ENCODE measurements at places on chromosomes 7 and 10.

GRCh38 chr10:132476146-132477065, 61.2 kb upstream of the INPP5A start:
- DNase-seq: no peak

DNA sequence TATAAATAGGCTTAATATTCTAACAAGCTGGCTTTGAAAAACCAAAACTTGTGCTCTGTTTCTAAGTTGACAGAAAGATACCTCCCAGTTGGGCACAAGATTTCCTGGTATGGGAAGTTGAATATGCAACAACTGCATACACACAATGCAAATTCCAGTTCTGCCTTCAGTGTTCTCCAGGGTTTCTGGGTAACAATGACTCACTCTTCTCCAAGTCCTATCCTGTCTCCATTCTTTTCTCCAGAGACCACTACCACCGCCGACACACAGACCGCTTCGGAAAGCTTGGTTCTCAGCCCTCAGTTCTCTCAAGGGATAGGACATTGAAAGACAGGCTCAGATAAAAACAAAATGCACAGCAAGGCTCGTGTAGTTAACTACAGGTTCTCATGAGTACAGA, 12.2 kb downstream of the PDE1C start:
- no peak for DNase-seq

- DNase-seq: no peak
These were observed 93.4 kb downstream of the FAM107B start for GRCh38 chr10:14681305-14681704.

GRCh38 chr7:149238051-149238450, 1.4 kb upstream of the ZNF212 start:
- no peak for DNase-seq

- DNase-seq: no peak
These were observed 231.8 kb upstream of the DKK1 start for GRCh38 chr10:52082307-52082706.

DNA sequence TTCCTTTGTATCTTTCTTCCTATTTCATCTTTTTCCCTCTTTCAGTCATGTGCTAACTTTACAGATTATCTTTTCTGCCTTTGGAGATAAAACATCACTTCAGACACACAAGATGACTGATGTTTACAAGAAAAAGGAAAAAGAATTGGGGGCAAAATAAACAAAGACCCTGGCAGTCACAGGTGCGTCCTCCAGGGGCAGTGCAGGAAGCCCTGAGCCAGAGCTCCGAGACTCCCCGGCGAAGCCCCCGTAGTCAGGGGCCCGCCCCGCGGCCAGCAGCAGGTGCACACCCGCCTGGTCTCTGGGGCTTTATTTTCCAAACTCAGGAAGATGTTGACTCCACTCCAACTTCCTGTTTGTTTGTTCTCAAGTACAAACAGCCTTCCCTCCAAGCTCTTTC, 10.2 kb downstream of the STK32C start:
- no peak for DNase-seq

Data from activated CD8-positive, alpha-beta memory T cell treated with anti-CD3 and anti-CD28 coated beads, Interleukin-2, amount 50 U/mL, for 4 hours (primary cell).